ENCODE measurements at places on chromosomes 2 and 18. TPM values are rescaled to one million over a fixed set of nuclear protein-coding genes. Genes with fewer than 3 reads are reported as not detected.

GRCh38 chr2:121489911-121490583, 40.6 kb upstream of the RNU4ATAC start:
- H3K4me3 ChIP-seq = no peak overlapping the region
- no peaks in the 10 kb centered on the region for H3K36me3 ChIP-seq
- peaks cover 19% of the 10 kb centered on the region for H3K4me1 ChIP-seq
- H3K27me3 ChIP-seq = no peaks in the 10 kb centered on the region

Gene WDR12
- total RNA-seq = 105 TPM

- DNase-seq = no peak
- no peaks in the 10 kb centered on the region for H3K4me1 ChIP-seq
- no peak overlapping the region for H3K4me3 ChIP-seq
- peaks cover 22% of the 10 kb centered on the region for H3K36me3 ChIP-seq
Measured at GRCh38 chr2:11805024-11805423, 58.6 kb downstream of the LPIN1 start.

Gene ACTG2
- total RNA-seq = not detected

Gene HES6
- total RNA-seq = 8.0 TPM

Gene TMEM37
- total RNA-seq = 0.61 TPM

Gene DHX57
- 20.3 TPM for total RNA-seq

Gene RNU2-63P
- not detected for total RNA-seq

GRCh38 chr2:55962915-55963314, 39.3 kb upstream of the EFEMP1 start:
- no peak for DNase-seq
- no peaks in the 10 kb centered on the region for H3K27me3 ChIP-seq
- H3K4me1 ChIP-seq = peaks cover 37% of the 10 kb centered on the region
- H3K27ac ChIP-seq = no peak overlapping the region

- H3K27ac ChIP-seq = no peak overlapping the region
- no peak for DNase-seq
- H3K4me3 ChIP-seq = no peak overlapping the region
- H3K36me3 ChIP-seq = no peaks in the 10 kb centered on the region
- H3K4me1 ChIP-seq = no peaks in the 10 kb centered on the region
Measured at GRCh38 chr2:7270011-7270431, 352.8 kb downstream of the RNF144A start.

Gene TMEM169
- 8.0 TPM for total RNA-seq

Gene BUB1
- 66.1 TPM for total RNA-seq

DNA sequence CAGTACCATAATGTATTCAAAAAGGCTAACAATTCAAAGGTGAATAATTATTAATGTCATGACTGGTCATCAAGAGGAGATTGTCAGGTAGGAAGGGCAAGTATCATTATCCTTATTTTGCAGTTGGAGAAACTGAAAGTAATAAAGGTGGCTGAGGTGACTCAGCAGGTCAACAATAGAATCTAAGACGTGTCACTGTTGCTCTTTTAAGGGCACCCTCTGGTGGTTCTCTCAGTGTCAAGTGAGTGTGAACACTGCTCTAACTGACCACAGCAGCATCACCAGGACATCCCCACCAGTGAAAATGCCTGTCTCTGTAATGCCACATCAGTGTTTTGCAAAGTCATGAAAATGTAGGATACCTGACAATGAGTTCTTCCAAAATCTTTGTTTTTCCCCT, 69.7 kb downstream of the DCC start:
- H3K4me3 ChIP-seq = no peak overlapping the region
- DNase-seq = peak; percentile 20
- H3K36me3 ChIP-seq = no peaks in the 10 kb centered on the region
- H3K27me3 ChIP-seq = no peaks in the 10 kb centered on the region

- H3K36me3 ChIP-seq = no peaks in the 10 kb centered on the region
- no peak overlapping the region for H3K4me3 ChIP-seq
- H3K4me1 ChIP-seq = peaks cover 12% of the 10 kb centered on the region
- no peak overlapping the region for H3K27ac ChIP-seq
Measured at GRCh38 chr2:234905547-234906265, 46.1 kb upstream of the SH3BP4 start.

DNA sequence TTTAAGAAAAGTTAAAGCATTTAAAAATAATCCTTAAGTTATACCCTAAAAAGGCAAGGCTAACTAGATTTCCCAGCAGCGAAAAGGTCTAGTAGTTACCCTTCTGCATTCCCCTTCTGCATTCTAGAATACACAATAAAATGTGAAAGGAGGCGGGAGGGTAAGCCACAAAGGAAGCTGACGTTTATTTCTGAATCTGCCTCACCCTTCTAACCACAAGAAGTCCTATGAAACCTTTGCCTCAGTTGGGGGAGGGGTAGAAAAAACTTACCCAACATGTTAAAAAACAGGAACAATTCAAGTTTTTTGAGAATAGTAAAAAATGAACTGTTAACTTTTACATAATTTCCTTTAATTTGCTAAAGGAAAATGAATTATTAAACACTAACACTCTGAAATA, 11.3 kb downstream of the STK17B start:
- H3K4me3 ChIP-seq = no peak overlapping the region
- DNase-seq = peak; percentile 61
- peak overlapping the region; percentile 44 for H3K27ac ChIP-seq
- peaks cover 11% of the 10 kb centered on the region for H3K4me1 ChIP-seq
- no peaks in the 10 kb centered on the region for H3K27me3 ChIP-seq
- H3K36me3 ChIP-seq = peaks cover 10% of the 10 kb centered on the region

DNA sequence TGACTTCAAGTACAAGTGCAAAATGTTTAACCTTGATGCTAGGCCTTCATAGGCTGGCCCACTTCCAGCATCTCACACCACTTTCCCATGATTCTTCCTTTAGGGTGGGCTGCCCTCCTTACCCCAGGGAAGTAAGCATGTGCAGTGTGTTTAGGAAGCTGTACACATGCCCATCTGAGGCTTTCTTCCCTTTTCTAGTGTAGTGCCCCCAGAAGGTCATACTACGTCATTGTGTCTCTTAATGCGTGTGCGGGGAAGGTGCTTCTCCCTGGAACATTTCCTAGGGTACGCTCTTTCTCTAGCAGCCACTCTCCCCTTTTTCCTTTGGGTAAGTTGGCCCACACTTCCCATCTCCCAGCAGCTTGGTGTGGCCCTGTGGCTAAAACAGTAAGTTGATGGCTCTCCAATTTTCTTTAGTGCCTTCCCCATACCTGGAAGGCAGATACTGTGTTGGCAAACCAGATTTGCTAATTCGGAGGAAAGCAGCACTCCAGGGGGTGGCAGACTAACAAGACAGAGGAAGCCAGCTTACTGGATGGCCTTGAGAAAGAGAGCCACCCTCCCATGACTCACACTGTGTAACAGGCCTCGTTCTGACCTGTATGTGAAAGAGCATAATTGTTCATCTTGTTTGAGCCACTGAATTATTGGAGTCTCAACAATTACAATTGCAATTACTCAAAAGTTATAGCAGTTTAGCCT, 1.1 kb upstream of the SULT6B1 start:
- H3K27me3 ChIP-seq = no peaks in the 10 kb centered on the region
- H3K27ac ChIP-seq = peak overlapping the region; percentile 94
- no peak overlapping the region for H3K4me3 ChIP-seq
- H3K4me1 ChIP-seq = peaks cover 19% of the 10 kb centered on the region

DNA sequence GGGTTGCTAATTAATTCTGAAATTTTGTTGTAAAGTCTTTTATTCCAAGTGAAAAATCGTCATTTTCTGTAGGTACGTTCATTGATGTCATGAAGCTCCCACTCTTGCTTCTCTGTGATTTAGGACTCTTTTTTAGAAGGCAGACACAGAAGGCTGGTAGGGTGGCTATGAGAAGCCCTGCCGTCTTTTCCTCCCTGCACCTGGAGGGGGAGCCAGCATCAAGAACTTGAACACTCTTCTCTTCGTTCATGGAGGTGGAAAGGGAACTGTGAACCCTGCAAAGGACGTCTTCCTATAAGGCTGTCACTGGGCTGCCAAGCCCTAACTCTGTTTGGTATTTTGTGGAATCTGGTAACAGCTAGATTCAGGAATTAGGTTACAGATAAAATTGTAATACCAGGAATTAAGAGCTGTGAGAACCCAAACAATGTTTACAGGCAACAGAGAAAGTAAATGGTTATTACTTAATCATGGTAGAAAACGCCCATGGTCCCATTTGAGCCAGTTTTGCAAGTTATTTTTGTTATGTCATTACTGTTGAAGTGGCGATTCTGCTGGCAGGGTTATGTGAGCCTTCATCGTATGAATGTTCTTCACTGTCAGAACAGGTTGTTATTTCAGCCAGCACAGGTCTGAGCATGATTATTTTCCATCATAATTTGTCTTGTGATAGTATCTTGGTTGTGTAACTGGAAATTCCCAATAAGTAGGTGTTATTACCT, 112.2 kb downstream of the OSBPL6 start:
- H3K4me3 ChIP-seq = no peak overlapping the region
- DNase-seq = peak; percentile 67
- no peak overlapping the region for H3K27ac ChIP-seq
- H3K4me1 ChIP-seq = no peaks in the 10 kb centered on the region

DNA sequence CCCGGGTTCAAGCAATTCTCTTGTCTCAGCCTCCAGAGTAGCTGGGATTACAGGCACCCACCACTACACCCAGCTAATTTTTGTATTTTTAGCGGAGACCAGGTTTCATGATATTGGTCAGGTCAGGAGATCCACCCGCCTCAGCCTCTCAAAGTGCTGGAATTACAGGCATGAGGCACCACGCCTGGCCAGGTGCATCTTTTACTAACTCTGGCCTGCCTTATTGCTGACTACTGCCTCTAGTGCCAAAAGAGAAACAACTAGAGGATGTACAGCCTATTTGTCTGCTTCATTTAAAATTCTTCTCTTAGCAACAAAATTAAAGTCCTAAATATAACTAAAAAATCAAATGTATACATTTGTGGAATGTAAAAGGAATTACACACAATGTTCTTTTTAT, 115.4 kb downstream of the BMPR2 start:
- H3K27ac ChIP-seq = no peak overlapping the region
- DNase-seq = no peak
- H3K36me3 ChIP-seq = peaks cover 4% of the 10 kb centered on the region
- H3K4me3 ChIP-seq = no peak overlapping the region

Gene REG1B
- total RNA-seq = not detected

- H3K4me3 ChIP-seq = no peak overlapping the region
- H3K36me3 ChIP-seq = no peaks in the 10 kb centered on the region
- no peak for DNase-seq
- no peak overlapping the region for H3K27ac ChIP-seq
- H3K27me3 ChIP-seq = peaks cover 71% of the 10 kb centered on the region
Measured at GRCh38 chr2:121058852-121059558, 226.0 kb downstream of the TFCP2L1 start.

GRCh38 chr18:70513502-70514171, 224.8 kb downstream of the SOCS6 start:
- no peak overlapping the region for H3K4me3 ChIP-seq
- H3K27ac ChIP-seq = no peak overlapping the region
- no peak for DNase-seq
- H3K4me1 ChIP-seq = no peaks in the 10 kb centered on the region

Gene HNMT
- total RNA-seq = 56.5 TPM

DNA sequence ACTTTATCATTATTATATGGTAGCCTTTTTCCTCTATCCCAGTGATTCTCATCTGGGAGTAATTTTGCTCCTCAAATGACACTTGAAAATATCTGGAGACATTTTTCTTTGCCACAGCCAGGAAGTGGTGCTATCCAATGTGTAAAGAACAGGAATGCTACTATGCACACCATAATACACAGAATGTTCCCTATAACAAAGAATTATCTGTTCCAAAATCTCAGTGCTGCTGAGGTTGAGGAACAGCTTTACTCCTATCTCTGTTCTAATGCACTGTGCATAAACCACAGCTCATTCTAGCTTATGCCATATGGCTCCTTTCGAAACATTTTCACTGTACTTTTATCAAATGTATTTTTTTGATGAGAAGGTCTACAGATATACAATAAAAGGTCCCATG, 1231.2 kb upstream of the CELF4 start:
- no peak overlapping the region for H3K27ac ChIP-seq
- H3K36me3 ChIP-seq = no peaks in the 10 kb centered on the region
- H3K4me1 ChIP-seq = no peaks in the 10 kb centered on the region
- no peaks in the 10 kb centered on the region for H3K27me3 ChIP-seq
- no peak for DNase-seq
- no peak overlapping the region for H3K4me3 ChIP-seq

GRCh38 chr2:107931412-107931811, 54.9 kb upstream of the SLC5A7 start:
- no peak overlapping the region for H3K4me3 ChIP-seq
- no peak for DNase-seq
- peaks cover 23% of the 10 kb centered on the region for H3K27me3 ChIP-seq
- no peak overlapping the region for H3K27ac ChIP-seq
- no peaks in the 10 kb centered on the region for H3K4me1 ChIP-seq
- no peaks in the 10 kb centered on the region for H3K36me3 ChIP-seq

- no peaks in the 10 kb centered on the region for H3K36me3 ChIP-seq
- H3K4me3 ChIP-seq = no peak overlapping the region
- no peak for DNase-seq
- no peaks in the 10 kb centered on the region for H3K27me3 ChIP-seq
- peaks cover 4% of the 10 kb centered on the region for H3K4me1 ChIP-seq
Measured at GRCh38 chr2:6937157-6937556, 19.9 kb downstream of the RNF144A start.

DNA sequence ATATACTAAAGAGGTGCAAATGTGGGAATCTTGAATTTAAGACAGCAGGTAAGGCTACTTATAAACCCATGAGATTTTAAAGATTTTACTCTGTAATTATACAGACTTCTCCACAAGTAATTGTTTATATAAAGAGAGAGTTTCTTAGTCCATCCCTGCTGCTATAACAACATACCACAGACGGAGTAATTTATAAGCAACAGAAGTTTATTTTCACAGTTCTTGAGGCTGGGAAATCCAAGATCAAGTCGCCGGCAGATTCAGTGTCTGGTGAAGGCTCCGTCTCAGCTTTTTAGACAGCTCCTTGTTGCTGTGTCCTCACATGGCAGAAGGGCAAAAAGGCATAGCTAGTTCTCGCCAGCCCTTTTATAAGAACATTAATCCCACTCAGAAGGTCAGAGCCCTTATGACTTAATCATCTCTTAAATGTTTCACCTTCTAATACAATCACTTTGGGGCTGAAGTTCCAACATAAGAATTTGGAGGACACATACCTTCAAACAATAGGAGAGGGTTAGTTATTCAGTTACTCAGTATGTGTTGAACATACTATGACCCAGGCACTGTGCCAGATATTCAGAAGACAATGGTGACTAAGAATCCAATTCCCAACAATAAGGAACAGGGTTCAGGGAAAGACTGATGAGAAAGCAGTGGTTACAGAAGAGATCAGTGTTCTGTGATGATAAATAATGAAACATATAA, 466.0 kb downstream of the RIT2 start:
- H3K27me3 ChIP-seq = no peaks in the 10 kb centered on the region
- H3K36me3 ChIP-seq = no peaks in the 10 kb centered on the region
- H3K27ac ChIP-seq = no peak overlapping the region

GRCh38 chr2:98455494-98455976, 10.9 kb downstream of the INPP4A start:
- H3K4me1 ChIP-seq = peaks cover 73% of the 10 kb centered on the region
- H3K27ac ChIP-seq = no peak overlapping the region
- H3K4me3 ChIP-seq = no peak overlapping the region
- DNase-seq = no peak
- H3K27me3 ChIP-seq = no peaks in the 10 kb centered on the region

Gene CFAP65
- total RNA-seq = 1.3 TPM

Data from Calu3 (cell line).